Hematopoietic multipotent progenitor cell treated with erythropoietin and hydrocortisone succinate and interleukin-3 and kit ligand, for 4 days (in vitro differentiated cells): ENCODE measurements at places on chromosomes 6 and 20.

DNA sequence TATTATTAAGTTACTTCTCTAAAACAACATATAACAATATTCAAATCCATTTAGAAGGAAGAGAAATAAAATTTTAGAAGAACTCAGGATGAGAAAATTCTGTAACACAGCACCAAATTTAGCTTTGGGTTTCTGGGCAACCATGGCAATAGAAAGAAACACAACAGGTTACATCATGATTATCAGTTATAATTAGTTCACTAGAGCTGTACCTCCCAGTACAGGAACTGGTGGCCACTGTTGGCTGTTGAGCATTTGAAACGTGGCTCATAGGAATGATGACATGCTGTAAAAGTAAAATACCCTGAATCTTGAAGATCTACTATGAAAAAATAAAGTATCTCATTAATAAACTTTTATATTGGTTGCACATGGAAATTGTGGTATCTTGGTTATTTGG is 23.7 kb upstream of the MAP3K4 start:
- DNase-seq, result no peak

DNA sequence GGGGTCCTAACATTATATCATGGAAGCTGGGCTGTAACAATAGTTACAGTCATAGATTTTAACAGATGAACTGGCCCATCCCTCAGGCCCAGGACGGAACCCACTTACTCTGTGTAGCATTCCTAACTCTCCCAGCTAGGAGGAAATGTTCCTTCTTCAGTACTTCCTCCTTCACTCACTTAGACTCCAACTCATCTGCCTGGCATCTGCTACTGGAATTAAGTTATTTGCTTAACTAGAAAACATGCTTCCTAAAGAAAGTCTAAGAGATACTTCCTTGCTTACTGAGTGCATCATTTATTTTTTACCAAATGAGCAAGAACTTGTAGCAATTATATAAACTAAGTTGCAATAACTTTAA is 20.5 kb downstream of the GCLC start:
- DNase-seq, result no peak

GRCh38 chr20:63556873-63557478 is 3.0 kb downstream of the FNDC11 start:
- no peak for DNase-seq

- peak; percentile 51 for DNase-seq
Measured at GRCh38 chr20:57448764-57449354, 57.7 kb downstream of the RBM38 start.

DNA sequence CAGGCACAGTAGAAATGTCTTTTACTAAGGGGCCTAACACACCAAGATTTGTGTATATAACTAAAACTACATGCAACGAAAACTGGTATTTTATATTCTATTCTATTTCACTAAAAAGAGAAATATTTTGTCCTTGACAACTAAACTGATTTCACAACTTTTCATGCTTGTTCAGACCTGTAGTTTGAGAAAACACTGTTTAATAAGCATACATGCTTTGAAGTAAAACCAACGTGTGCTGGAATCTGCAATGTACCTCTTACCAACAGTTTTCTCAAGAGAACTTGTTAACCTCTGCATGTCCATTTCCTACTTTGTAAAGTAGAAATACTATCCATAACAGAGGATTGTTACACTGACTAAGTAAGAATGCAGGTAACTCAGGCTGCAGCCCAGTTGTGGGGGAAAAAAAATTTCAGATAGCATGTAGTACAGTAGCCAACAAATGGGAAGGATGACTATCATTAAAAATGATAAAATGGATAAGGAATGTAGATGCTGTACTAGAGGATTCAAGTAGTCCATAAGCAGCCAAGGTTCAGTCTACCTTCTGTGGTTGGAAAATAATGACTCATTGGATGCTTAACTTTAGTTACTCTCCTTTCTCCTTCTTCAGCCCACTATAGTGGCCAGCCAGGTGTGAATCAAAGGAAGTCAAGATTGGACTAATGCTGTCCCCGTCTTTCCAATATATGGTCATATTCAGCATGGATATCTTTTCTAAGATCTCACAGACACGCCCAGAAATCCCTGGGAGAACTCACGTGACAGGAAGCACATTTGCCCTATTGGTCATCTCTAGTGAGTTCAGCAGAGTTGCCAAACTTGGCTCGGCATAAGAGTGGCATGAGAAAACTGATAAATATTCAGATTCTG is 65.2 kb downstream of the HFE start:
- no peak for DNase-seq

DNA sequence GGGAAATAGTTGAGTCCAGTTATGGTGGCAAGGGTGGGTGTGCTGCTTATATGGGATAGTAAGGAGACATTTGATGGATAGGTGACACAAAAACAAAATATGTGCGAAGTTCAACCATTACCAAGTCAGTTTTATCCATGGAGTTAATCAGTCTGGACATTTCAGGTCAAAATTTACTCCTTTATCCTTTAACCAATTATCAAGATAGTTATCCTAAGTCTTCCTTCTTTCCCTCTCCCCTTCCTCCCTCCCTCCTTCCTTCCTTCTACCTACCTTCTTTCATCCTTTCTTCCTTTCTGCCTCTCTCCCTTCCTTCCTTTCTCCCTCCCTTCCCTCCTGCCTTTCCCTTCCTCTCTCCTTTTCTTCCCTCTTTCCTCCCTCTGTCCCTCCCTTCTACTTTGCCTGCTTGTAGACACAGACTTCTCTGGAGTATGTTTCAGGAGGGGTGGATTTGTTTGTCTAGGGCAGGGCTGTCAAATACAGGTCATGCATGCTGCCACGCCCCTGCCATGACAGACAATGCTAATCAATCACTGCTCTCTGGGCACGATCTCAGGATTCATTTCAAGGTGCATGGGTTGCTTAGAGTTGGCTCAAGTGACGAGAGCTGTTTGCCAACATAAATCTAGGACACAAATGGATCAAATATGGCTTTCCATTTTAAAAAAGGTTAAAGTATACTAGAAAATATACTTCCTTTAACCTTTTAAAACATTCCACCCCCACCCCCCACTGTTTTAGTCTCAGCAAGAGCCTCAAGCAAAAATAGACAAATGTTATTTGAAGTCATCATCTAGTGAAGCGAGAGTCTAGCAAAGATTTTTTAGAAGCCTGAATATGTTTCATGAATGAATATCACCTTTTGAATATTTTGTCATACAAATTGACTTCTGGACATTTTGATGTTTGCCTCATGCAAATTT is 281.6 kb upstream of the CITED2 start:
- no peak for DNase-seq

DNA sequence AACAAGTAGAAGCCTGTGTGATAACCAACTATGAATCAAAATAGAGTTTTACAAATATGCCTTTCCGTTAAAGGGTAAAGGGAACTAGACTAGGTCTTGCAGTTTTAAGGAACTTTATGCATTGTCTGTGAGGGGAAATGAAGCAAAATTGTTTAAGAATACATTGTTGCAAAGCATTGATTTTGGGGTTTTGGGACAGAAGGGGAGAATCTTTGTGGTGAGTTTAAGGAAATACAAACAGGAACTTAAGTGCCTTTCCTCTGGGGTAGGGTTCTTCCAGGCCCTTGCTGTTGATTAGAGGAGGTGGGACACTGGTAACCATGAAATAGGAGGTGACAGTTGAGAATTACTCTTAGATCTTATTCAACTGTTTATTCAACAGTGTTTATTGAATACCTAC is 4.7 kb downstream of the MAPK14 start:
- DNase-seq, result peak; percentile 61

GRCh38 chr6:70385901-70386300 is 27.4 kb upstream of the FAM135A start:
- no peak for DNase-seq

DNA sequence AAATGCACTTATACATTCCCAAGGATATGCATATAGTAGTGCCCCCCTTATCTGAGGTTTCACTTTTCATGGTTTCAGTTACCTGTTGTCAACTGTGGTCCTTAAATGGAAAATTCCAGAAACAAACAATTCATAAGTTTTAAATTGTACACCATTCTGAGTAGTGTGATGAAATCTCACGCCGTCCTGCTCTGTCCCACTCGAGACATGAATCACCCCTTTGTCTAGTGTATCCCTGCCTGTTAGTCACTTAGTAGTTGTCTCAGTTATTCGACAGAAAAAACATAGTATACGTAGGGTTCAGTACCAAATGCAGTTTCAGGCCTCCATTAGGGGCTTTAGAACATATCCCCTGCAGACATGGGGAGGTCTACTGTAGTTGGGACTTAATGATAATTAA is 57.0 kb downstream of the MAP1LC3A start:
- no peak for DNase-seq

DNA sequence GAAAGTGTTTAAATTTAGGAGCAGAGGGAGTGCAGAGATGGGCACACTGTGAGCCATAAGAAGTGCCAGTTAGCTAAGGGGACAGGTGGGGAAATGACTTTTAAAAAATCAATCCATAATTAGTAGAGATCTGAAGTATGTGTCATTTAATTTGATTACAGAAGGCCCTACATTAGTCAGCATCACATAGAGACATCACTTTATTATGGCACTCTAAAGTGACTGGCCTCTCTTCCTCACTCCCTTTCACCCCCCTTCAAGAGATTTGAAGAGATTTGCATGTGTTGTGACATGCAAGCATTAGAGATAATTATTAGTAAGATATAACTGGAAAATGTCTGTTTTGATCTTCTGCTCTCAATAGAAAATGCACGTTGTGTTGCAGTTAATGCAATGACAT is 86.7 kb downstream of the SLX4IP start:
- no peak for DNase-seq

DNA sequence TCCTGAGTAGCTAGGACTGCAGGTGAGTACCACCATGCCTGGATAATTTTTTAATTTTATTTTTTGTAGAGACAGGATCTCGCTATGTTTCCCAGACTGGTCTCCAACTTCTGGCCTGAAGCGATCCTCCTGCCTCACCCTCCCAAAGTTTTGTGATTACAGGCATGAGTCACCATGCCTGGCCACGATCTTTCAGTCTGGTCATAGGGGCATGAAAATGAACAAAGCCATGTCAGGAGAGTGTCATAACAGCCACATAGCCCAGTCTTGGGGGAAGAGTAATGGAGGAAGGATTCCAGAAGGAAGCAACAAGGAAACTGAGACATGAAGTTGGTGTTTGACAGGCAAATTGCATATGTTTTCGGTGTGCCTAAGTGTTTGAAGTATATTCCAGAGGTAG is 17.0 kb upstream of the SNX3 start:
- DNase-seq, result no peak

GRCh38 chr6:7559651-7560385 is 18.3 kb downstream of the DSP start:
- DNase-seq, result no peak

DNA sequence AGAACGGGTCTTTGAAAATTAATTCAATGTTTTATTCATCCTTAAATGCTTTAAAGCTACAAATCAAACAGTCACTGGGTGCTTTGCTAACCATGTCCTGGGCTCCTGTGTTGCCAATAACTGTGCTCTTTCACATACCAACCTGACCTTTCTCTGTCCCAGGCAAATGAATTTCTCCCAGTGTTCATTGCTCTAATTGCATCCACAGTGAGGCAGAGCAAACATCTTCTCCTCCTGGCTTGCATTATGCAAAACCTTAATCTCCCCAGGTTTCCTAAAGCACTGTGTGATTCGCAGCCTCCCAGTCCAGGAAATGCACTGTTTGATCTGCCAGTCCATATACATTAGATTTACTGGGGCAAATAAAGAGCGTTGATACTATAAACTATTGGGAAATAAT is 219.0 kb downstream of the PREX1 start:
- DNase-seq, result no peak

DNA sequence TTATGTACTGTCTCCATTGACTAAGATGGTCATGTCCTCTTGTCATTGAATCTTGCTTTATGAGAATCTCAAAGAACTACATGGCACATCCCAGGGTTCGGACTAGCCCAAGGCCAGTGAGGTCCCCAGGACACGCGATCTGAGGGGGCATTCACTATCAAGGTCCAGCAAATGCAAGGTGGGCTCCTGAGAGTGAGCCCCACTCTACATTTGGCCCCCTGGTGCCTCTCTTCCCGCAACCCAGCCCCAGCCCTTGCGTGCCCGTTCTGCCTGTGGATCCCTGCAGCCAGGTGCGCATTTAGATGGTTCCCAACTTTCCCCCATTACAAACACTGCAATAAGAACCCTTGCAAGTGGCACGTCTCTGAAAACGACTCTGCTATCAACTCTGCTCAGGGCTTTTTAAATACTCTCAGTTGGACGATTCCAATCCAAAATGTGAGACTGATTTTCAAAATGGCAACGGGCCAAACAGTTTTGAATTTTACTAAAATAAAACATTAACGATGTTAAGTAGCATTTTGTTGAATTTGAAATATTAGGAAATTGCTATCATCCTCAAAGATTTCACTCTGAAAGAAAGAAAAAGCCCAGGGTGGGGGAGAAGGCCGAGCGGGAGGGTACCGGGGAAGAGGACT is 59.6 kb downstream of the NFATC2 start:
- no peak for DNase-seq

DNA sequence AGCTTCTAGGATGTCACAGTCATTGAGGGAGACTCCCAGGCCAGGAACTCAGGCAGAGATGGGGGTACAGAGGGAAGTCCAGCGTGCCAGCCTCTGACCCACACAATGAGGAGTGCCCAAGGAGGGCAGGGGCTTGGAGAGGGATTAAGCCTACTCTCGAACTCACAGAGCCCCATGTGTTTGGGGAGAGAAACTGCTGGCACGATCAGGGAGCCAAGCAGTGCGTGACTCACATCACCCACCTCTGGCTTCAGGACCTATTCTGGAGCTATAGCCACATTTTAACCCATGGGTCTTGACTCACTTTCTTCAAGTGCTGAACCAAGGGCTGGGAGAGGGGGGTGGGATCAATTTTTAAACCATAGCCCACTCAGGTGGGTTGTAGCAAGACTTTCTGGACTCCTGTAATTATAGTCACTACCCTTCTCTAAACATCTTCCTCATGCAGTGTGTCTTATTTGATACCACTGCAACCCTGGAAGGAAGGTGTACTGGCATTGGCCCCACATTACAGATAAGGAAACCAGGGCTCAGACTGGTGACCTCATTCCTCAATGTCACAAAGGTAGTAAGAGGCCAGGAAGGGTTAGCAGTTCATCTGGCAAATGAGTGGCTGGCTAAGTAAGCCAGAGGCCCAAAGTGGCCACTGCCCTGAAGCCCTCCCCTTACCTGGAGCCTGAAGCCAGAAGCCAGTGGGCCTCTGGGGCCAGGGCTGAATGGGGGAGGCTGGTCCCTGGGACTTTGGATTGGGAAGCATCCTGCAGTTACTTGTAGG is 12.0 kb downstream of the FOXP4 start:
- DNase-seq, result no peak

GRCh38 chr6:145315982-145316600 is 419.2 kb downstream of the EPM2A start:
- no peak for DNase-seq

- DNase-seq, result no peak
Measured at GRCh38 chr6:116605935-116606334, 10.3 kb upstream of the RSPH4A start.

DNA sequence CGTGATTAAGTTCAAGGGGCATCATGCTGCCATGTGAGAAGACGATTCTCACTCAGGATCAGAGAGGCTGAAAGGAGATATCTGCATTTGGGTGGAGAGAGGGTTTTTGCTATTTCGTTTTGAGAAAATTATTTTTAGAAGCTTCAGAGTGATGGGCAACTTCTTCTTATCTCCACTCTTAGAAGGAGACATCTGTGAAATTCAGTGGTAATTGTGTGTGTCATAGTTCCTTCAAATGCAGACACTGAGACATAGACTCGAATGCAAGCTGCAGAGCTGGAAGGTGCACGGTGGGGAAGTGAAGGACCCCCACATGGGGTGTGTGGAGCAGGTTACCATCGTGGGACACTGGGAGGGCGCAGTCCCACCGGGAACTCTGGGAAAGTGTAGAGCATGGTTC is 116.8 kb downstream of the PRND start:
- peak; percentile 65 for DNase-seq
